Fibroblast of the aortic adventitia (primary cell): ENCODE measurements at places on chromosomes 6 and 20.
A peak's percentile ranks its signal among the peaks of the same experiment; 100 is the strongest.

- no peak for DNase-seq
These were observed 213.8 kb upstream of the ZFP64 start for GRCh38 chr20:52405417-52405816.

GRCh38 chr6:23180504-23181293 is 611.3 kb downstream of the HDGFL1 start:
- peak; percentile 79 for DNase-seq

GRCh38 chr6:11851387-11851786 is 72.8 kb upstream of the ADTRP start:
- DNase-seq = peak; percentile 63

GRCh38 chr6:112235956-112236355 is 18.4 kb downstream of the LAMA4 start:
- peak; percentile 78 for DNase-seq

- DNase-seq = no peak
These were observed 16.7 kb downstream of the BTN2A1 start for GRCh38 chr6:26474439-26474881.

DNA sequence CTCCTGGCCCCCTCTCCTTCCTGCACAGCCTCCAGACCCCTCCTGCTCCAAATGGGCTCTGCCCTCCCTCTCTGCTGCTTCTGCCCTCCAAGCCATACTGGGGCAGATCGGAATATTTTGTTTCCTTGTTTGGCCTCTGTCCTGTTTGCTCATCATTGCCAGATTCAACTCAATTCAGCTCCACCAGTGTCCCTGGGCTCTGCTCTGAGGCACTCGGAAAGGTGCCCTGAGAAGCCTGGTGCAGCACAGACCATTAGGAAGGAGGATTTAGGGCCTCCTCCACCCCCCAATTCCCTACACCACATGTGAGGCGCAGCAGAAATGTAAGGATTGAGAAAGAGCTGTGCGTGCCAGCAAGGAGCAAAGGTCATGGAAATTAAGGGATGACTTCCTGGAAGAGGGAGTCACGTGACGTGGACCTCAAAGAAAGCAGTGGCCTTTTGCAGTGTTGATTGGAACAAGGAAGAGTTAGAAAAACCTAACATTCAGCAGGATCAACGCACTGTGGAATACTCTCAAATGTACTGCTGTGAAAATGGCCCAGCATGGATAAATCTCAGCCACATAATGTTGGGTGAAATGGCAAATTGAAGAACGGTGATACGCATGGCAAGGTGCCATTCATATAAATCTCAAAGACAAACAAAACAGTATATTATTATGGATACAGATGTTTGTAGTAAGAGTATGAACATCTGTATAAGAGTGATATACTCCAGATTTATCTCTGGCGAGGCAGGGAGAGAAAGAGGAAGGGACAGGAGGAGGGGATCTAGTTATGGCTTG is 229.5 kb upstream of the RNF24 start:
- no peak for DNase-seq

DNA sequence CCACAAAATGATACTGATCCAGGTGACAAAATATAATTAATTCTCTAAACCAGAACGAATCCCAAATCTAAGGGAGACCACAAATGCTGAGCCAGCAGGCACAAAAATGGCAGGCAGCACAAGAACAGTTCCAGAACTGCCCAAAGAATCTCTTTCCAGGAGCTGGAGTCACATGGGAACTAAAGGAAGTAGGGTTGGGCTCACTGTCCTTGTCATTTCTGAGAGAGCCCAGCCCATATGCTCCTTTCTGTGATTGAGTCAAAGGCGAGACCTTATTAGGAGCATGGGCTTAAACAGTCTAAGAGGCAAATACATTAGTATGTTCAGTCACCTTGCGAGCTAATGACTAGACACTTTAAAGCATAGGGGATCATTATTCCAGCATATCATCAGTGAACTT is 327.6 kb upstream of the ARID1B start:
- DNase-seq = no peak

DNA sequence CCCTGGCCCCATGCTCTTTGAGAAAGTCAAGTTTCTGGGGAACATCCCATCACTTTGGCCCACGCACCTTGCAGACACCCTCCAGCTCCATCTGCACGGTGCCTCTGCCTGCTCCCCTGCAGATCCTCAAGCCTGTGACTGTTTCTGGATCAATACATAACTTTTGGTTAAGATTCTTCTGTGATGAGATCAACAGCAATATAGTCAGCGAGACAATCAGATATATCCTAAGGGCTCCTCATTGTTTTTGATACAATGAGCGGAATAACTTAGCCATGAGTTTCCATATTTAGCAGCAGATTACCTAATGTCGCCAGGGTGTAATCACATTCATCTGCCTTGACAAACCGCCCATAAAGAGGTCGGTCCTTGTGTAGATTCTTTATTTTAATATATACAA is 109.3 kb upstream of the MTHFD1L start:
- DNase-seq = no peak

DNA sequence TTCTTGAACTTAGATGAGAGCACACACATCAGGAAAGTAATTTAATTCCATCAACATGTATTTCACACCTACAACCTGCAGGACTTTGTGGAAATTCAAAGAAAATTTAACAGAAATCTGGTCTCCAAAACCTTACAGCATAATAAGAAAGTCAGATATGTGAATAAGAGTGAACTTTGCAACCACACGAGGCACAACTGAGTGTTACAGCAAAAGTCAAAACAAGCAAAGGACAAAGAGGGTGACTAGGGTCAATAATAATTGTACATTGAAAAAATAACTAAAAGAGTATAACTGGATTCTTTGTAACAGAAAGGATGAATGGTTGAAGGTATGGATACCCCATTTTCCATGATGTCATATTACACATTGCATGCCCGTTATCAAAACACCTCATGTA is 113.8 kb downstream of the MTFR2 start:
- no peak for DNase-seq

DNA sequence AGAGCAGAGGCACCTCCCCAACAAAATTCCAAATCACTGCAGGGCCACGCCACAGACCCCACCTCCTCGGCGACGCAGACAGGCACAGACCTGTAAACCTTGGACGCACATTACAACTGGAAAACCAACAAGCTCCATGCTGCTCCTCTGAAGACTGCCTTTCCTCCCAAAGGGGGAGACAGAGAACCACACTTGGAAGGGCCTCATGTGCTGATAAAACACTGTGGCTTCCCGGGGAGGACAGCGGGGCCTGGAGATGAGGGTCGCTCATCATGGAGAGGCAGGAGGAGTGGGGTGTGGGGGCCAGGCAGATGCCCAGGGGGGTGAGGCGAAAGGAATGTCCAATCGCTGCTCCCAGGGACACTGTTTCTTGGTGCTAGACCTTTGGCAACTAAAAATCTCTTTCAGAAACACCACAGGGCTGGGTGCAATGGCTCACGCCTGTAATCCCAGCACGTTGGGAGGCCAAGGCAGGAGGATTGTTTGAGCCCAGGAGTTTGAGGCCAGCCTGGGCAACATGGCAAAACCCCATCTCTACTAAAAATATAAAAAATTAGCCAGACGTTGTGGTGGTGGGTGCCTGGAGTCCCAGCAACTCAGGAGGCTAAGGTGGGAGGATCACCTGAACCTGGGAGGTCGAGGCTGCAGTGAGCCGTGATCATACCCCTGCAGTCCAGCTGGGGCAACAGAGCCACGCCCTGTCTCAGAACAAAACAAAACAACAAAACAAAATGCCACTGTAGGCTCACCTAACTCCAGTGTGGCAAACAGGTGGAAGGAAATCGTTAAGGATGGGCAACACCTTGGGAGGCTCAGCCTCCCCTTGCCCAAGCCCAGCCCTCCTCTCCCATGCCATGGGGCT is 53.8 kb downstream of the ABHD12 start:
- peak; percentile 27 for DNase-seq

DNA sequence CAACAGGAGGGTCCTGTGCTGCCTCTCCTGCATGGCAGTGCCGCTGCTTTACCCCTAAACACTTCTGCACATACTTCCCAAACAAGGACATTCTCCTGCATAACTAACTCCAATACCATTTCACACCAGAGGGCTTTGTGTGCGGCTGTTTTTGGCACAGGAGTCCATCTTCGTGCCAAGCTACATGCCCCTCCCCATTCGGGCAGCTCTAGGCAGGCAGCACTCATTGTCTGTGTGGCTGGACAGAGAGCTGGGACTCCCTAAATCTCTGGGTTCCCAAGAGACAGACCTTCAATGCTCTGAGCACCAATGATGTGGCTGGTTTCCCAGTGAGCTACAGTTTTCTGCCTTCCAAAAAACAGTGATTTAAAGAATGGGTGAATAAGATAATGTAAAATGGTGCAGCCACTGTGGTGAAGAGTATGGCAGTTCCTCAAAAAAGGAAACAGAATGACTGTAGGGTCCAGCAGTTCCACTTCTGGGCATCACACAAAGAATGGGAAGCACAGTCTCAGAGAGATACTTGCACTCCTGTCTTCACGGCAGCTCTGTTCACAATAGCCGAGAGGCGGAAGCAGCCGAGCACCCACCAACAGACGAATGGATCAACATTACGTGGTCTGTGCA is 80.3 kb upstream of the DUSP22 start:
- no peak for DNase-seq

GRCh38 chr20:12928358-12928754 is 80.4 kb upstream of the SPTLC3 start:
- DNase-seq = no peak

DNA sequence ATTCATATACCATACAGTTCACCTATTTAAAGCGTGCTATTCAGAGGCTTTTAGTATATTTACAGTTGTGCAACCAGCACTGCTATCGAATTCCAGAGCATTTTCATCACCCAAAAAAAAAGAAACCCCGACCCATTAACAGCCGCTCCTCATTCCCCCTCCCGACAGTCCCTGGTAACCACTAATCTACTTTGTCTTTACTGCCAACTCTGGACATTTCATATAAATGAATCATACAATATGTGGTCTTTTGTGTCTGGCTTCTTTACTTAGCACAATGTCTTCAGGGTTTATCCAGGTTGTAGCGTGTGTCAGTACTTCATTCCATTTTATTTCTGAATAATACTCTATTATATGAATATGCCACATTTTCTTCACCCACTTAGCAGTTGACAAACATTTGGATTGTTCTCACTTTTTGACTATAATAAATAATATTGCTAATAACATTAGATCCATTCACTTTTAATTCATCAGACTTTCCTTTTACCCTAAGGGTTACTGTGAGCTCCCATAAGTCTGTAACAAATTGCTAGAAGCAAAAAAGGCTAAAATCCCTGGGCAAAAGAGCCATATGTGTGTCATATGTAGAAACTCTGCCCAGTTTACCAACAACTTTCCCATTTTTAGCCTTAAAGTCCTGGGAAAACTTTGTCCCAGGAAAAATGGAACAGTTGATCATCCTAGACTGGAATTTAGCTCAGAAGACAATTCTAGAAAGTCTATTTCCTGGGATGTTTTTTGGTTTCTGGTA is 23.2 kb upstream of the ROS1 start:
- DNase-seq = peak; percentile 96

- no peak for DNase-seq
These were observed 703 bp downstream of the MRPL2 start for GRCh38 chr6:43058531-43058930.
